ENCODE measurements at places on chromosomes 1 and 21. TPM values are rescaled to one million over a fixed set of nuclear protein-coding genes. Genes with fewer than 3 reads are reported as not detected.

DNA sequence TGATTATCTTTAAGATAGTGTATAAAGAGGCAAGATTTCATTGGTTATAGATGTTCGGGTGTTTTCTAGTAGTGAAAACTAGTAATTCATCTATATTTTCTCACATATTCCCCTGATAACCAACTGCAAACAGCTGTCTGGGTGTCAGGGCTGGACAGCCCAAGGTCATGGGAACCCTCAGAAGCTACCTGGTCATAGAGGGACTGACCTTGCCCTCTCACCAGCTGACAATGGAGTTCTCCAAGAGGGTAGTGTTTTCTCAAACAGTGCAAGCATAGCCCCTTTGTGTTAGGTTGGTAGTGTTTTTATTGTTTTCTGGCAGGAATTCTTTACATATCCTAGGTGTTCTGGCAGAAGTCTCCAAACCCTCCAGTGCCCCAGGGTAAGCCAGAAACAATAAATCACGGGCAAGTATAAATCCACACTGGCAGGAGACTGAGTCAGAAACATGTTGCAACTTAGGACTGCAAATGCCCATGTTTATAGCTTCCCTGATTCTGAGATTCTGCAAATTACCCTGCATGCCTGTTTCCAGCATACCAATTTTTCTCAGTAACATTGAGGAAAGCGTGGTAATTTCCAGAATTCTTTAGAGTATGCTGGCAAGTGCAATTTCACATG lies 82.8 kb upstream of the ATP1A1 start:
- no peak for DNase-seq

Gene PGBD5
- total RNA-seq, result 0.29 TPM

Gene RGS5
- 1.8 TPM for total RNA-seq

Gene ABCA4
- total RNA-seq, result under 0.01 TPM

DNA sequence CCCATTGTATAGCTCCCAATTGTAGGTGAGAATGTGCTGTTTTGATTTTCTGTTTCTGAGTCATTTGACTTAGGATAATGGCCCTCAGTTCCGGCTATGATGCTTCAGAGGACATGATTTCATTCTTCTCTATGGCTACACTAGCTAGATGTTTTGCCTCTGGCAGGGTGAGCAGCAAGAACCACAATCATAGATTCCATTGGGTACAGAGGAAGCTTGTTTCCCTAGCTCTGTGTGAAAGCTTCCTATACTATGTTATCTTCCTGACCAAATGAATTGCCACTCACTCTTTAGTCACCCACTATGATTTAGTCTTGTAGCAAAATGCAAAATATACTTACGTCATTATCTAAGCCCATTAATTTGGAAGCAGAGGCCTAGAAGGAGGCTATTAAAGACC lies 616.3 kb downstream of the PLA2G4A start:
- no peak for DNase-seq

Gene GABPA
- total RNA-seq, result 28.6 TPM

GRCh38 chr1:59481881-59482505 lies 185.1 kb downstream of the FGGY start:
- peak; percentile 58 for DNase-seq

- no peak for DNase-seq
These were observed 6.4 kb downstream of the PPP2R5A start for GRCh38 chr1:212291505-212292134.

Gene CDC14A
- 6.5 TPM for total RNA-seq

DNA sequence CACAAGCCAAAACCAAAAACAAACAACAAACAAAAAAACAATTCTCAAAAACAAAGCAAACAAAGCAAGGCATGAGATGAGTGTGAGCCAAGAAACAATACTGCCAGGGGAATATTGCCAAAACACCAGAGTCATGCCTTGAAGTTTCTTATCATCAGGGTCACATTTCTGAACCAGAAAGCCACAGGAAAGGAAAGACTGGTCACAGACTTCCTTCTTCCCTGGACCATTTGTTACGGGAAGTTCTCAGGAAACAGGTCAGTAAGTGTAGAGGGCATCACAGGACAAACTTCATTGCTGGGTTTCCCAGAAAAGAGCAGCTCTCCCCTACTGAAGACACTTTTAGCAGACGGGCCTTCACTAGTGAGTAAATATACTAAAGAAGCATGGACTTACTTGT lies 191.2 kb downstream of the GABPA start:
- no peak for DNase-seq

- DNase-seq, result no peak
These were observed 30.8 kb downstream of the KCNA3 start for GRCh38 chr1:110643879-110644472.

Gene NR1I3
- total RNA-seq, result not detected

Gene VHLL
- total RNA-seq, result not detected

GRCh38 chr1:240656531-240656930 lies 44.6 kb upstream of the GREM2 start:
- no peak for DNase-seq

DNA sequence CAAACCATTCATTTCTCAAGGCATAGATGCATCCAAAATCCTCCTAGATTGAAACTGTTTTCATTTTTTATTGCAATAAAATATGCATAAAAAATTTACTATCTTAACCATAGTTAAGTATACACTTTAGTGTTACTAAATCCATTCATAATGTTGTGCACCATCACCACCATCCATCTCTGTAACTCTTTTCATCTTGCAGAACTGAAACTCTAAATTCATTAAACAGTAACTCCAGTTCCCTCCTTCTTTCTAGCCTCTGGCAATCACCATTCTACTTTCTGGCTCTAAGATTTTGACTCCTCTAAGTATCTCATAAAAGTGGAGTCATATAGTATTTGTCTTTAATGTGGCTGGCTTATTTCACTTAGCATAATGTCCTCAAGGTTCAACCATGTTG lies 236.8 kb downstream of the SMYD3 start:
- no peak for DNase-seq

GRCh38 chr1:193283016-193283415 lies 96.6 kb upstream of the B3GALT2 start:
- DNase-seq, result peak; percentile 59

GRCh38 chr1:55673416-55673815 lies 458.3 kb upstream of the USP24 start:
- no peak for DNase-seq

Gene ARHGEF11
- total RNA-seq, result 50.3 TPM

DNA sequence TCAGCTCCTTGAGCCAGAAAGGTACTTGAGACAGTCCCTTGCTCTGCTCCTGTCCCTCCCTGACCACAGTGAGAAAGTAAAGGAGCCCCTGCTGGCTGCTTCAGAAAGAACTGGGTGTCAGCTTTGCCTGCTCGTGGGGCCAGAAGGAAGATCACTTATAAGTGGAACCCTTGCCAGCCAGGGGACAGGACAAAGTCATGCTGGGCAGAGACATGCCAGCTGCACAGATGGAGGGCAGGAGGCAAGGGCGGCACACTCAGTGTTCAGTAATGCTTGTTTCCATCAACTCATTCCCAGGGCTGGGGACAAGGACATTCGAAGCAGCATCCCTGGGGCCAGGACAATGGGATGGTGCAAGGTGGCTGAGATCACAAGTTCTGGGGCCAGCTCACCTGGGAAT lies 41.8 kb downstream of the NTPCR start:
- no peak for DNase-seq

DNA sequence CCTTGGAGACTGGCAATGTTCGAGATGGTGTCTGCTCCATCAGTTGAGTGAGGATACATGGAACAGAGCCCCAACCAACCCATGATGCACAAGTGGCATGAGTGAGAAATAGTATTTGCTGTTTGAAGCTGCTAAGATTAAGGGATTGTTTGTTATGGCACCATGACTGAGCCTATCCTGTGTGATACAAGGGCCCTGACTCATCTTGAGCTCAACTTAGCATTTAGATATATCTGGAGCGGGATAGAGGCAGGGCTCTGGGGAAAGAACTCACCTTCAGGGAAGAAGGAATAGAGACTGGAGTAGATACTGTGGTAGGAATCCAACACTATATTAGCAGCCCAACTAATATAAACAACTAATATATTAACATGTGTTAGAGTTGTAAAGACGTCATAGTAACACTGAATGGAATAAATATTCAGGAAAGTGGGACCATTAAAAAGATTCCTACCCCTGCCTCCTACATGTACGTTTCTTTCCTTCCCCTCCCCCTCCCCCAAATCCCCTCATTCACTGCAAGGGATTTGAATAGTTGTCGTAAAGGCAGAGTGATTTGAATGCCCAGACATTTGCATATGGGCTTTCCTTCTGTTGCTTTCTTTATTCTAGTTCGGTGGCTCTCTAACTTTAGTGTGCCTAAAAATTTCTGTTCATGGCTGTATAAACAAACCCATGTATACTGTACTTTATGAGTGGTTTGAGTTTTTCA lies 106.6 kb upstream of the POU3F1 start:
- no peak for DNase-seq

DNA sequence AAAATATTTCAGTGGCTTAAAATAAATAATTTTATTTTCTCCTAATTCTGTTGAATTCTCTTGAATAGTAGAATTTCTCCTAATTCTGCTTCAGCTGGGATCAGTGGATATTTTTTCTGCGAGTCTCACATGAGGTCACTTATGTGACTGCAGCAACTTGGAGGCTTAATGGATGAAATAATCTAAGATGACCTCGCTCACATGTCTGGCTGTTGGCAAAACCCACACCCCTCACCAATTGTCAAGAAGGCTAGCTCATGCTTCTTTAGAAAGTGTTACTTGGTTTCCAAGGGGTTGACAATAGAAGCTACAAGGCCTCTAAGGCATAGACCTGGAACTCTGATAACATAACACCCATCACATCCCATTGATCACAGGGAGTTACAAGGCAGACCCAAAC lies 156.9 kb upstream of the DPYD start:
- no peak for DNase-seq

- DNase-seq, result peak; percentile 80
These were observed 483 bp downstream of the TCEANC2 start for GRCh38 chr1:54053745-54054437.

GRCh38 chr1:163202833-163203451 lies at the start of gene RGS5:
RGS5 (minus strand) TSS chr1:163202916; CDS start chr1:163202835, 81 bp downstream.
- peak; percentile 42 for DNase-seq

- DNase-seq, result no peak
These were observed 13.1 kb upstream of the TMEM61 start for GRCh38 chr1:54967372-54967771.

Gene IL12RB2
- total RNA-seq, result not detected

DNA sequence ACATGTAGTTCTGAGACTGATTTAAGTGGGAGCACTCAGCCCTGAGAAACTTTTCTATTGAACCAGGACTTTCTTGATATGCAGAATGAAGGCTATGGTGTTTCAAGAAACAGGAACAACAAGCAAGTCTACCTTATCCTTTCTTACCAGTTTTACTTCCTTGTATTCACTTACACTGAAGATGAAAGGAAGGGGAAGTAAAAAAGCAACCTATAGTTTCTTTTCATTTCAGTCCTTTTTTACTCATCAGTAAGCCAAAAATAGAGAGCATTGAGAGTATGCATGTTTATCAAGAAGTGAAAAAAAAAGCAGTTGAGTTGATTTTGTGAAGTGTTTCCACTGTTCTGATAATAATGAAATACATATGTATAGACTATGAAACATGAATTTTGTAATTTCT lies 1010.3 kb downstream of the AMY1C start:
- DNase-seq, result no peak

Gene AADACL3
- not detected for total RNA-seq

- no peak for DNase-seq
These were observed 187.1 kb downstream of the NRIP1 start for GRCh38 chr21:14877581-14878228.

Gene SYT14
- total RNA-seq, result 0.29 TPM

Measured in osteoblast (primary cell).